Mesendoderm (in vitro differentiated cells): ENCODE measurements at places on chromosomes 2 and 18.

DNA sequence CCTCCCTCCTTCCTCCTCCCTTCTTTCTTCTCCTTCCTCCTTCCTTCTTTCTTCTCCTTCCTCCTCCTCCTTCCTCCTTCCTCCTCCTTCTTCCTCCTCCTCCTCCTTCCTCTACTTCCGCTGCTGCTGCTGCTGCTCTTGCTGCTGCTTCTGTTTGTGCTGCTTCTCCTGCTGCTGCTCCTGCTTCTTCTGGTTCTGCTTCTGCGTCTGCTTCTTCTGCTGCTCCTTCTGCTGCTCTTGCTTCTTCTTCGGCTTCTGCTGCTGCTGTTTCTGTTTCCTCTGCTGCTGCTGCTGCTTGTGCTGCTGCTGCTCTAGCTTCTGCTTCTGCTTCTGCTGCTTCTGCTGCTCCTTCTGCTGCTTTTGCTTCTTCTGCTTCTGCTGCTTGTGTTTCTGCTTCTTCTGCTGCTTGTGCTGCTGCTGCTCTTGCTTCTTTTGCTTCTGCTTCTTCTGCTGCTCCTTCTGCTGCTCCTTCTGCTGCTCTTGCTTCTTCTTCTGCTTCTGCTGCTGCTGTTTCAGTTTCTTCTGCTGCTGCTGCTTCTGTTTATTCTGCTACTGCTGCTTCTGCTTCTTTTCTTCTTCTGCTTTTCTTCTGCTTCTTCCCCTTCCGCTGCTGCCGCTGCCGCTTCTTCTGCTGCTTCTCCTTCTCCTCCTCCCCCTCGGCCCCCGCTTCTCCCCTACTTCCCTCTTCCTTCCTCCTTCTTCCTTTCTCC, 8.6 kb downstream of the SNRNP27 start:
- DNase-seq: no peak

DNA sequence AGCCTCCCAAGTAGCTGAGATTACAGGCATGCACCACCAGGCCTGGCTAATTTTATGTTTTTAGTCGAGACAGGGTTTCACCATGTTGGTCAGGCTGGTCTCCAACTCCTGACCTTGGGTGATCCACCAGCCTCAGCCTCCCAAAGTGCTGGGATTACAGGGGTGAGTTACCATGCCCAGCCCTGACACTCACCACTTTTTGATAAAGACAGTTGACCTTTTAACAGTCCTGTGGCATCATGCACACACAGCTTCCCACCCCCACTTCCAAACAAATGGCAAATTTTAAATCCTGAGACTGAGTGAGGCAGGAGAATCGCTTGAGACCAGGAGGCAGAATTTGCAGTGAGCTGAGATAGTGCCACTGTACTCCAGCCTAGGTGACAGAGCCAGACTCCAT, 6.2 kb upstream of the DNAJB2 start:
- no peak for DNase-seq

- DNase-seq: no peak
These were observed 166.1 kb upstream of the OTX1 start for GRCh38 chr2:62884514-62884913.

GRCh38 chr2:190360561-190360960, 17.2 kb downstream of the INPP1 start:
- no peak for DNase-seq

- DNase-seq: peak; percentile 80
These were observed 241.8 kb upstream of the RAB12 start for GRCh38 chr18:8367217-8367988.

- DNase-seq: peak; percentile 66
These were observed 1.2 kb downstream of the ASAP2 start for GRCh38 chr2:9207641-9208311.
